Forelimb muscle (tissue), 1 donor: ENCODE measurements at places on chromosomes 1 and 21.

DNA sequence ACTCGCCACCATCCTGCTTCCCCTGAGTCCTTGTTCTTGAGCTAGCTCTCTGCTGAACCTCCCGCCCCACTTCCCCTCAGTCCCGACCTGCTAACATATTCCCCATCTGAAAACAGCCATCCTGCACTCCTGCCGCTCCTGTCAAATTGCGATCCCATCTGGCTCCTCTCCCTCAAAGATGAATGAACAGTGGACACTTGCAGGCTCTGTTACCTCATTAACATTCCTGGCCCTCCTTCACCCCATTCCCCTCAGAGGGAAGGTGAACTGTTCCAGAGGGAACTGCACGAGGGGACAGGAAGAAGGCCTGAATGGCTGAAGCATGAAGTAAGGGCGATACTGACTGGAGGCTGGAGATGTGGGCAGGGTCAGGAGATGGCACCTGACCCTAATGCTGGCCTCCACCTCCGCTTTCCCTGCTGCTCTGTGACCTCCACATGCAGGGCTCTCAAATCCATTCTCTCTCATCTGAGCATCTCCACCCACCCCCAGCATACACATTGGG, 7.4 kb upstream of the CELSR2 start:
- DNase-seq = no peak

- no peak for DNase-seq
Observed at GRCh38 chr1:158813164-158813563, 18.0 kb upstream of the MNDA start.

- no peak for DNase-seq
Observed at GRCh38 chr1:14597343-14598006, 1.0 kb upstream of the KAZN start.

- no peak for DNase-seq
Observed at GRCh38 chr1:27557596-27558340, 46.2 kb downstream of the AHDC1 start.

GRCh38 chr1:186740324-186740723, 60.1 kb upstream of the PTGS2 start:
- DNase-seq = no peak

GRCh38 chr1:203624341-203624712, 2.3 kb upstream of the ATP2B4 start:
- DNase-seq = no peak

GRCh38 chr1:169884634-169885033, 9.1 kb downstream of the SCYL3 start:
- no peak for DNase-seq

DNA sequence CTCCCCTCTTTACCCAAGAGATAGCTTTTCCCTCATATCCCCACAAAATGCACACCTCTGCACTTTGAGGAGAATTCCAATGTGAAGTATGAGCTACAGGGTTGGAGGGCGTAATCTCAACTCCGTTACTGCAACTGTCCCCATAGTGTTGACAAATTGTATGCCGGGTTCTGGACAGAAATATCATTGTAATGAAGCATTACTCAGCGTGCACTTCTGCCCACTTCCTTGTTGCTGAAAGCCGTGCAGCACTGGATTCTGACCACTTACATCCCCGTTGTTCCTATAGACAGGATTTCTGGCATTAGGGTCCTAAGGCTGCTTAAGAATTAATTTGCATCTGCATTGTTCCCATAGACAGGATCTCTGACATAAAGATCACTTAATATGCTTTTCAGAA, 205.6 kb downstream of the RHOU start:
- no peak for DNase-seq
